ENCODE measurements at places on chromosomes 13 and 19. TPM values are rescaled to one million over a fixed set of nuclear protein-coding genes. Genes with fewer than 3 reads are reported as not detected.

Gene INSL3
- polyA plus RNA-seq: not detected

Gene AP1M2
- polyA plus RNA-seq: not detected

Gene TJP3
- polyA plus RNA-seq: not detected

Gene KLF16
- polyA plus RNA-seq: 6.9 TPM

Gene KCNN4
- polyA plus RNA-seq: 13.0 TPM

Gene ASPDH
- 1.4 TPM for polyA plus RNA-seq

Gene SELENOV
- polyA plus RNA-seq: not detected

Gene RGL3
- 24.2 TPM for polyA plus RNA-seq

Gene PRX
- polyA plus RNA-seq: 3.9 TPM

Gene ZNF790
- 2.7 TPM for polyA plus RNA-seq

Gene ZNF844
- polyA plus RNA-seq: 1.2 TPM

Gene NCAN
- polyA plus RNA-seq: 0.11 TPM

Gene ARRDC5
- polyA plus RNA-seq: 1.1 TPM

Gene GIPC3
- polyA plus RNA-seq: 4.9 TPM

Gene SERTAD3
- polyA plus RNA-seq: 12.1 TPM

Gene C13orf42
- not detected for polyA plus RNA-seq

Gene AMER2
- 0.11 TPM for polyA plus RNA-seq

Gene SAE1
- polyA plus RNA-seq: 71.8 TPM

Gene SYNGR4
- not detected for polyA plus RNA-seq

Gene CILP2
- 0.24 TPM for polyA plus RNA-seq

Gene NAA16
- polyA plus RNA-seq: 17.0 TPM

Gene TRPM4
- polyA plus RNA-seq: 20.6 TPM

Gene TEX26
- 0.32 TPM for polyA plus RNA-seq

Gene UBE2L5
- polyA plus RNA-seq: 0.03 TPM

Gene NKG7
- 5.1 TPM for polyA plus RNA-seq

Gene KIR3DL2
- not detected for polyA plus RNA-seq

Gene POU4F1
- polyA plus RNA-seq: not detected

Gene GPC5
- 2.6 TPM for polyA plus RNA-seq

Gene CBARP
- 0.09 TPM for polyA plus RNA-seq

Gene ZNF222
- 4.1 TPM for polyA plus RNA-seq

Gene IL4I1
- polyA plus RNA-seq: 3.2 TPM
